Psoas muscle (tissue), 8 donors: ENCODE measurements at places on chromosomes 3 and 15.

DNA sequence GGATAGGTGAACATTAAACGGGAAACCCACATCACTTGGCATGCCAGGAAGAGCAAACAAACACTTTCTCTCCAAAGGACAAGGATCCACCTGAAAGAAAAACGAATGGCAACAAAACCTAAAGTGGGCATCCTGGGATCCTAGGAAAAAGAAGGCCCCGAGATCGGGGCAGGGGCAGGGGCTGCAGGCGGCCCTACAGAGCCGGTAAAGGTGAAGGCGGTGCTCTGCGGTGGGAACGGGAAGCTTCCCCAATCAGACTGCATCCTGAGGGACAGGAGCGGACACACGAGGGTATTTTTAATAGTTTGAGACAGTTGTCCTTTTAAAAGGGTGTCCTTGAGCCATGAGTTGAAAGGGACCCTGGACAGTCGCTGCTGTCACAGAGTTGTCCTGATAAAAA lies 24.9 kb upstream of the GABRA5 start:
- no peak for DNase-seq

GRCh38 chr15:51864408-51865056 lies 35.1 kb downstream of the TMOD3 start:
- no peak for DNase-seq

- no peak for DNase-seq
These were observed 113.4 kb upstream of the LRRFIP2 start for GRCh38 chr3:37287776-37288175.

GRCh38 chr15:61888074-61888780 lies 172.0 kb downstream of the VPS13C start:
- DNase-seq, result no peak

DNA sequence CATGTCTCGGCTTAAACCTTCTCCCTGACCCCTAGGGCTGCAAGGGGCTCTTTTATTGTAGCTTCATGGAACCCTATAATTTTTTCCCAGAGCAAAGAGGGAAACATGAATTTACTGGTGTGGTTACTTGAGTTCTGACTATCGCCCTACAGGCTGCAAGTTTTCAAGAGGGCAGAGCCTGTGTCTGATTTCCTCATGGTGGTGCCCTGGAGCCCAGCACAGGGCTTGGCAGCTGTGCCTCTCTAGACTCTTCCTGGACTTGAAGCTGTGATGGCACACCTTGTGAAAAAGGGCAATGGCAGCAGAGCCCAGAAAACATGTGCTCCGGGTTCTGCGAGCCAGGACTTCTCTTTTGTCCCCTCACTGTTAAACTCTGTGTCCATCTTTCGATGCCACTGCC lies 34.2 kb upstream of the TF start:
- no peak for DNase-seq

DNA sequence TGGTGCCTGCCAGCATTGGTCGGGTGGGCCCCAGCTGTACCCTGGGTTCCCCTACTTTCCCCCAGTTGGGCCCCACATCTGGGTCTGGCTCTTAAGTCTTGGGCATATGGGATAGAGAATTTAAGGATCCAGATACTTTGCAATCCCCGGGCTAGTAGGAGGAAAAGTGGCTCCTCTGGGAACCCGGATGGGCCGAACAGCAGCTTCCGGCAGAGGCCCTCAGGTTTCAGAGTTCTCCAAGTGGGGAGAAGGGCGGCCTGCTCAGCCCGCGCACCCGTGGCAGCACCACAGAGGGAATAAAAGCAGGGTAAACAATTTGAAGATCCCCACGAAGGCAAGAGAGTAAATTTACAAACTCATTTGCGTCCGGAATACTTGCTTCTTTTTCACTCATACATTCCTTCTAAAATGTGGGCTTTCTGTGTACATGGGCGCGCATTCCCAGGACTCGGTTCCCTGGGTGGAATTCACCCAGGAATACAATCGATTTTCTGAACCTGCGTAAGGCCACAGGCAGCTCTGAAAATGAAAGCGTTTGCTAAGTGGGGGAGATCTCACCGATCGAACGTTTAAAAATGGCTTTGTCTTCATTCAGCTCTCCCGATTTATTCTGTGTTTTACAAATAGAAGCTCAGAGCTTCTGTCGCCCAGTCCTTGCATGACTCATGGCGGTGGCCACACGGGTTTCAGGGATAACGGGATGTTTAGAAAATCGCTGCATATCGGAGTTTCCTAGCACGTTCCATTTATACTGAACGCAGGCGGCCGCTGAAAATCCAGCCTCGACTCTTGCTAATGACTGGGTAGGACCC lies 74.0 kb upstream of the POLG start:
- DNase-seq, result no peak

DNA sequence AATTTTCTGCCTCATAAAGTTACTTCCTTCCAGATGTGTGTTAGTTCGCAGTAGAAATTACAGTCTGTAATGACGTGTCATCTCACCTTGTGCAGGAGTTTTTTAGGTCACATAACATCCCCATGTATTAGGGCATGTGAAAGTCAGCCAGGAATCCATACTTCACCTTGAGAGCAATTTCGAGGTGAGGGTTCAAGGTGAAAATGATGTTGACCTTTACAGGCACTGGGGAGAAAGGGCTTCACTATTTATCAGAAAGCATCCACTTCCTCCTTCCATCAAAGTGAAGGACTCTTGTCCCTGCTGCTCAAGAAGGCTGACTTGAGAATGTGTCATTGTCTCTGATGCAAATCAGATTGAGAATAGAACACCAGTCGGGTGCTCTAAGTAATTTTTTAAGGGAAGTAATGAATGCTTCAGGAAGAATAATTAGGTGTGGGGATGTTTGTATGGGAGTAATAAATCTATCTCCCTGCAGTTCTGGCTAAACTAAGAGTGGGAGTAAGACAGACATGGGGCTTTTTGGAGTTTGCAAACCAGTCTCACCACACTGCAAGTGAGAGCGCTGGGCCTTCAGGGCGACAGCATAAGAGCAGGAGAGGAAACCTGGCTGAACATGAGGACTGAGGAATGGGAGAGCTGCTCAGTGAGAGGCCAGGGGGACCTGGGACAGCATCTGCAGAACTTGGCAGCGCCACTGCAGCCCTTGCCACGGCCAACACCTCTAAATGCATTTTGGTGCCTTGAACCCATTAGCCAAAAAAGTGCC lies 85.9 kb upstream of the IL12A start:
- no peak for DNase-seq

DNA sequence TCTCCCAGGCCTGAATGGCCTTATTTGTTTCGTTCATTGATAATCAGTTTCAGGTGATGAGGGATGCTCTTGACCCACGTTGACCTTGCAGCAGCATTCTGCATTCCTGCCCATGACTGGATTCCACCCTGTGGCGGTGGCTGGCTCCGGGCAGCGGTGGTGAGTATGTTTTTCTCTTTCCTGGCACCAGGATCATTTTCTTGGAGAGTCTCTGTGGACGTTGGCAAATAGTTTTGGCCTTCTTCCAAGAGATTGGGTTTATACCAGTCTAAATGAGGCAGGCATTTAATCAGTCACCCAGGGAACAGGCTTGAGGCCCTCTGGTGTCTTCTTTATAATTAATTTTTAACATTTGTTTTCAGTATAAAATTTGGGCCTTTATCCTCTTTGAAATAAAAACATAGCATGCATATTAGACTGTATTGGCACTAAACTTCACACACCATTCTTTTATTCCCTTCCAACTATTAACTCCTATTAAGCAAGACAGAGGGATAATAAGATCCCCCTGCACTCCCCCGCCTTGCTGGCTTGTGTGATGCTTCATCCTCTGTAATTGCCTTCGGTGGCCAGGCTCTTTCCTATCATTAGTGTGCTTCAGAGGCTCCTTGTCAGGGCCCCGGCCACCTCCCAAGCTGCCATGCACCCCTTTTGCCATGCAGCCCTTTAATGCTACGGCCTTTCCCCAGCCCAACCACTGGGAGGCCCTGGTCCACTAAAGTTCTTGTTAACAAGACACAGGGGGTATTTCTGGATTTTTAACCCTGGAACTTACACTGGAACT lies 176.2 kb upstream of the TOPAZ1 start:
- no peak for DNase-seq

GRCh38 chr3:101243285-101244211 lies 76.8 kb downstream of the IMPG2 start:
- no peak for DNase-seq

GRCh38 chr3:25430287-25430934 lies 2.3 kb downstream of the RARB start:
- no peak for DNase-seq

DNA sequence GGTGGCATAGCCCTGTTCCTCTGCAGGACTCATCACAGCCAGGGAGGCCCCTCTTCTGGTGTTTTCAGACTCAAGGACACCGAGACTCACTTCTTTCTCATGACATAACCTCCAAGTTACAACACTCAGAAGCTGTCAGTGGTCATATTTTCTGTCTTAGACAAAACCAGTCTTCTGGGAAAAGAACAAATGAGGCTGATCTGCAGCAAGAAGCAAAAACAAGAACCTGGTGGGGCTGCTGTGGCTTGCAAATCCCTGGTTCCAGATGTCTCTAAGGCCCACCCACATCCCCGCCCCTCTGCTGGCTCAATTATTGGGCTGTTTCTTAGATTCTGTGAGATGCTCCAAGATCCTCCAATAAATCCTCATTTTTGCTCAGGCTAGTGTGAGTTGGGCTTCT lies 16.6 kb upstream of the LOXL1 start:
- peak; percentile 3 for DNase-seq

GRCh38 chr15:82916161-82916952 lies 36.2 kb downstream of the HOMER2 start:
- DNase-seq, result no peak

- peak; percentile 32 for DNase-seq
These were observed 560.0 kb upstream of the CFAP20DC start for GRCh38 chr3:59609657-59610348.

DNA sequence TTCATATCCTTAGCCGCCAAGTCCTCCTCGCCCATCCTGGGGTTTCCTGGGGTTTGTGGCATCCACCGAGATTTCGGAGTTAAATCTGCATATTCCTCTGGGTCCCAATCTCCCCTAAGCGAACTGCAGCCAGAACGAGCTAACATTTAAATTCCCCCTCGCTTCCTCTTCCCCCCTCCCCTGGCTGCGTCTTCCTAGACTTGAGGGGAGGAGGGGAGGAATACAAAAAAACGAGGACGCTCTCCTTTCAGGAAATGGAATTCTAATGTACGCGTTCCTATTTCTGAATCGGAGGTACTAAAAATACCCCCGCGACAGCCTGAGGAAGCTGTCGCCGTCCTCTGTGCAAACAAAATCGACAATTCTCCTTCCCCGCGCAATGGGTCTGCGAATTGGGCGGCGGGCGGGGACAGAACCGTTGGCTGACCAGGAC lies 5.6 kb downstream of the FEZF2 start:
- no peak for DNase-seq

DNA sequence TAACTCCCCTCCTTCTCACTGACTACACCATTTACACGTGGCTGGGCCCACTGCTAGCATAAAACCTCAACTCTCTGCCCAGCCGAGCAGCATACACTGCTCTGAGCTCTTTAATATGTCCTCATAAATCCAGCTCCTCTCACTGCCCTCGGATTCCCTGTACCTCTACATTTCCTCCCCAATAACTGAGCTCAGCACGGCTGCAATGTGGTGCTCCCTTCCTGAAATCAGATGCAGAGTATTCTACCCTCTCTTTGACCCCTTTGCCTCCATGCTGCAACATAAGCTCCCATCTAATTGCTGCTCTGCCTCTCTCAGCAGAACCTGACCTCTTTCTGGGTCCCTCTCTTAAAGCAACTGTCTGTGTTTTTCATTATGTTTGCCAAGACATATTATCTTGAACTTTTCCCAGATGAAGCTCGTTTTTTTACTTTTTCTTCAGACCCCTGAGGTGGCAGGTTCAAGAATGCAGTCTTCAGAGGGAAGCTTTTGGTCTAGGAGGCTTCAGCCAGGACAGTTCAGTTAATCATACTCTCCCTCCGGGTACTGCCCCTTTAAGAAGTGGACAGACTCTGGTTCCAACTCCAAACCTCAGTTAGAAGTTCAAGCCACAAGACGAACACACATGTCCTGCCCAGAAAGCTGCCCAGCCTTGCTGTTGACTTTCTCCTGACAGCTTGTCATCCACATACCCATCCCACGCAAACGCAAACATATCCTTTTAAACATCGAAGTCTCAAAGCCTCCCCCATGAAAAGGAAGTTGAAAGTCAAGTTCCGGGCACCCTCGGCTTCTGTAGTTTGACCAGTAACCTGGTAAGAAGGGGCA lies 81.1 kb upstream of the NEO1 start:
- no peak for DNase-seq

DNA sequence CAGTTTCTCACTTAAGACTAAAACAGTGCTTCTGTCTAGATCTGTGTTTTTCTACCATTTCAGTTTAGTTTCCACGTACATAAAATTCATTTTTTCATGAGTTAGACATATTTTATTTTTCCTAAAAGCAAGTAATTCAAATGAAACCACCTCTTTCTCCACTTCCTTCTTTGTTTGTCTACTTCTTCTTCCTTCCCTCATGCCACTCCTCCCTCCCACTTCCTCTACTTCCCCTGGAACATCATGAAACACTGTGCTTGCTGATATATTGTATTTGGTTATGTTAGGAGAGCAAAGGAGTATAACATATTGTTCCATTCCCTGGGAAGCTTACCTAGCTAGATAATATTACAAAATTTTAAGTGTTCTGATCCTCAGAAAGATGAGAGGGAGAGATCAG lies 36.7 kb upstream of the GOLGA8B start:
- DNase-seq, result no peak

GRCh38 chr15:49731187-49732099 lies 110.6 kb downstream of the DTWD1 start:
- DNase-seq, result no peak

- DNase-seq, result no peak
These were observed 4.2 kb downstream of the TEX264 start for GRCh38 chr3:51675201-51675611.

DNA sequence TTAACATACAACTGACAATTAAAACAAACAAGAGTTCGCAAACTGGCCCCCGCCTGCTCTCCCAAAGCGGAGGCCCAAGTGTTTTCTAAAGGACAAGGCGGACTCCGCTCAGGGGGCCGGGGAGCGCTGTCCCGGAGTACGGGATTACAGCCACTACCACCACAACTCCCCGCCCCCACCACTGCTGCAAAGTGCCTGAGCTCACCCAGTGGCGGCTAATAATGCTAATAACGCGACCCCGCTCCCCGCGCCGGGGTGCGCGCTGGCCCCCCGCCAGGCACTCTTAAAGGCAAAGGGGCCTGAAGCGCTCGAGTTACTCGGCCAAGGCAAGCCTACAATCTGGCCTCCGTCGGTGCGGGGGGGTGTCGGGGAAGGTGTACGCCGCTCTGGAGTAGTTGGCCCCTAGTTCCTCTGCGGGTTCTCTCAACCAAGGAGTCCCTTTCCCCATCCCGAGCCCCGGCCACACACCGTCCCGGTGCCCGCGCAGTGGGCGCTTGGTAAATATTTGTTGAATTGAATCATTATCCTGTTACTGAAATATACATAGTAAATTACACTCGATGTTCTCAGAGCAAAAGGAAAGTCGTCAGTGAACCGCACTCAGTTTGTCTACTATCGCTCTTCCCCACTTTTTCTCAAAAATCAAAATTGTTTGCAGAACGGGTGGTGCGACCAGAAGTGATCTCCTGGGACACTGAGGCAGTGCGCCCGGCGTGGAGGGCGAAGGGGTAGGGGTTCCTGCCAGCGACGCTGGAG lies 827 bp downstream of the WNT5A start:
- DNase-seq, result peak; percentile 75

GRCh38 chr3:132543011-132543739 lies 53.9 kb upstream of the ACKR4 start:
- no peak for DNase-seq
